Kasumi-1 (cell line): ENCODE measurements at places on chromosomes 2 and 18.

- DNase-seq: no peak
These were observed 245.8 kb downstream of the KCNS3 start for GRCh38 chr2:18124116-18124835.

DNA sequence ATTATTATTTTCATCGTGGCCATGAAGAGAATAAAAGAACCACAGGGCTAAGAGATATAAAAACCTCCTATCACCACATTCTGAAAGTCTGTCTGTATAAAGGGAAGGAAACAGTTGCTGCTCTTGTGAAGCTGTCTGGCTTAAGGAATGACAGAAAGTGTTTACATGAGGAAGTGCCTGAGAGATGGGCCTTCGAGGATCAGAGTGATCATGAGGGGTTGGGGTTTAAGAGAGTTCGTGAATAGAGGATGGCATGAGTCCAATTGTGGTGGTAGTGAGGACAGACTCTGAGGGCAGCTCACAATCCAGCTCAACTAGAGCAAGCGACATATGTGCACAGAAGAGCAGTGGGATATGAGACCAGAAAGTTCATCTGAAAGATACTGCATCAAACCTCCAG is 65.8 kb upstream of the PIEZO2 start:
- DNase-seq: peak; percentile 51

DNA sequence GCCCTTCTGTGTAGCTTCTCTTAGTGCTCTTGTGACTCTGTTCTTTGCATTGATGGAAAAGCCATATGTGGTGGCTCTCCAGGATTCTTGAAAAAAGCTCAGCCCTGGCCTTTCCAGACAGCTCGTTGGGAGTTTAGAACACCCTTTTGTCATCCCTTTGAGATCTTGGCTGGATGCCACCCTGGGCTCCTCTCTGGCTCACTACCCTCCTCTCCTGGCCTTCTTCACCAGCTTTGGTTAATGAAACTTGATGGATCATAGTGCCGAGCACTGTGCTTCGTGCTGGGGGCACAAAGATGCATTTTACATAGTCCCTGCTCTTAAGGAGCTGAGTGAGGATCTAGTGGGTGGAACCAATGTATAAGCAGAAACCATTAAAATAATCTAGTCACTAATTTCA is 15.6 kb upstream of the FHOD3 start:
- no peak for DNase-seq

GRCh38 chr2:128215897-128216642 is 102.6 kb downstream of the HS6ST1 start:
- DNase-seq: no peak

GRCh38 chr2:233531955-233532354 is 34.6 kb downstream of the USP40 start:
- no peak for DNase-seq

- no peak for DNase-seq
These were observed 316.2 kb upstream of the TRIB2 start for GRCh38 chr2:12400543-12400942.

DNA sequence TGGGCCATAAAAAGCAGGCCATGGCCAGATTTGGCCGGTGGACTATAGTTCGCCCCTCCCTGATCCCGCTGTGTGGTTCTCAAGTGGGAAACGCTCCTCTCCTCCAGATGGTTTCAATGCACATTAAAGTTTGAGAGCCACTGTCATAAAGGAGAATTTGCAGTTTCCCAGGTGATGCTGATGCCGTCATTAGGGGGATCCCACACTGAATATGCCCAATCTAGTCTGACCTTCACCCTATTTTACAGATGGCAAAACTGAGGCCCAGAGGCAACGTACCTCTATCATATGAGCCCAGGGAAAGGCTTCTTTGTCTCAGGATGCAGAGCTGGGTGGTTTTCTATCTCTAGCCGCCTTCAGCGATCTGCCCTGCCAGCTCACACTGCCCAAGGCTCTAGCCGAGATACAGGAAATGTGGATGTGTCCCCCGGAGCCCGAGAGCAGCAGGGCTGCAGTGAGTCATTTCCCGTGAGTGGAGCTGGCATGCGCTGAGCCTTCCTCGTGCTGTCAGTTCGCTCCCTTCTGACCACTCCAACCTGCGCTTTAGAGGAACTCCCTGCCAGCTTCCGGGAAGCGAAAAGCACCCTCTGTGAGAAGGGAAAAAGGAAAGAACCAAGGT is 116.2 kb downstream of the SMAD7 start:
- DNase-seq: peak; percentile 94

DNA sequence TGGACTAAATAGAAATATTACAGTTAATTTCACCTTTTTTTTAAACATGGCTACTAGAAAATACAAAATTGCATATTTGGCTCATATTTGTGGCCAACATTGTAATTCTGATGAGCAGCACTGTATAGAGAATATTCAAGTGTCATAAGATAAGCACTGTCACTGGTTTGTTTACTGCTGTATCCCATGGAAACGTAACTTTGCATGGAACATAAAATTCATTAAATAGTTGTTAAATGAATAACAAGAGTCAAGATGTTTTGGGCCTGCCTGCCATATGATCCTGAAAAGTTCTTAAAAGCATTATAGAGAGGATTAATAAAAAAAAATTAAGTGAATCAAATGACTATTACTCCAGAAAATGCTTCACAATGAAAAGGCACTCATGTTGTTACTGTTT is 763.7 kb upstream of the CRIM1 start:
- DNase-seq: no peak
